Caki2 (cell line): ENCODE measurements at places on chromosomes 7 and 10. TPM values are rescaled to one million over a fixed set of nuclear protein-coding genes. Genes with fewer than 3 reads are reported as not detected.

DNA sequence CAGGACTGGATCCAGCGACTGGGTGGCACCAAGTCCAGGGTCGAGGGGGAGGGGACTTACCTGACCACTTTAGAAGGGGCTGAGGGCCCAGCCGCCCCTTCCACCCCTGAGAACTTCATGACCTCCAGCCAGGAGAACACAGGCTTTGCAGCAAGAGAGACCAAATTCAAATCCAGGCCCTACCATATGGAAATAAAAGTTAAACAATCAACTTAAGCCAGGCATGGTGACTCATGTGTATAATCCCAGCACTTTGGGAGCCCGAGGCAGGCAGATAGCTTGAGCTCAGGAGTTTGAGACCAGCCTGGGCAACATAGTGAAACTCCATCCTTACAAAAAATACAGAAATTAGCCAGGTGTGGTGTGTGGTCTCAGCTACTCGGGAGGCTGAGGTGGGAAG is 61.9 kb downstream of the COL13A1 start:
- DNase-seq: no peak

The ADO gene
- 48.4 and 50.6 TPM in 2 replicates for total RNA-seq

The GNG11 gene
- 43.8 and 53.3 TPM in 2 replicates for total RNA-seq

DNA sequence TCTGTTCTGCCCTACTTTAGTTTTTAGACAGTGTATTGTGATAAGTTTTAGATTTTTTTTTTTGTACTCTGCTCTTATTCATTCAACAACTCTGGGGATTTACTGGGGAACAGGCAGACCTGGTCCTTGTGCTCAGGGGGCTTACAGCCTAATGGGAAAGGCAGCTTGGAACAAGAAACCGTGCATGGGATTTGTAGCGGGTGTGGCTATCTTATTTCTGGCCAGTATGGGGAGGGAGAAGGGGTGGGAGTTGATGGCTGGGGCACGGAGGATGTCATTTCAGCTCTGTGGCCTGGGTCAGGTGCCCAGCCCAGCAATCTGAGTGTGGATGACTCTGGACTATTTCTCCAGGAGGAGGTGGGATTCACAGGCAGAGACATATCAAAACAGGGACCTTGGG is 47.0 kb downstream of the GRK5 start:
- DNase-seq: no peak
